CD4-positive, alpha-beta T cell (primary cell): ENCODE measurements at places on chromosomes 5 and 9. TPM values are rescaled to one million over a fixed set of nuclear protein-coding genes. Genes with fewer than 3 reads are reported as not detected.

GRCh38 chr5:14309199-14309598 lies 166.1 kb downstream of the TRIO start:
- H3K4me1 ChIP-seq, result no peaks in the 10 kb centered on the region
- no peak overlapping the region for H3K4me3 ChIP-seq
- no peak overlapping the region for H3K27ac ChIP-seq
- DNase-seq, result no peak
- H3K27me3 ChIP-seq, result no peaks in the 10 kb centered on the region

The GRM6 gene
- total RNA-seq, result not detected

GRCh38 chr9:16258708-16259107 lies 611.8 kb downstream of the BNC2 start:
- H3K4me1 ChIP-seq, result no peaks in the 10 kb centered on the region
- no peaks in the 10 kb centered on the region for H3K27me3 ChIP-seq
- no peaks in the 10 kb centered on the region for H3K36me3 ChIP-seq

The C5orf58 gene
- not detected for total RNA-seq

GRCh38 chr9:137405677-137406081 lies 17.3 kb downstream of the EXD3 start:
- peaks cover 3% of the 10 kb centered on the region for H3K36me3 ChIP-seq
- no peak overlapping the region for H3K4me3 ChIP-seq
- H3K27me3 ChIP-seq, result peaks cover 10% of the 10 kb centered on the region
- H3K27ac ChIP-seq, result no peak overlapping the region

DNA sequence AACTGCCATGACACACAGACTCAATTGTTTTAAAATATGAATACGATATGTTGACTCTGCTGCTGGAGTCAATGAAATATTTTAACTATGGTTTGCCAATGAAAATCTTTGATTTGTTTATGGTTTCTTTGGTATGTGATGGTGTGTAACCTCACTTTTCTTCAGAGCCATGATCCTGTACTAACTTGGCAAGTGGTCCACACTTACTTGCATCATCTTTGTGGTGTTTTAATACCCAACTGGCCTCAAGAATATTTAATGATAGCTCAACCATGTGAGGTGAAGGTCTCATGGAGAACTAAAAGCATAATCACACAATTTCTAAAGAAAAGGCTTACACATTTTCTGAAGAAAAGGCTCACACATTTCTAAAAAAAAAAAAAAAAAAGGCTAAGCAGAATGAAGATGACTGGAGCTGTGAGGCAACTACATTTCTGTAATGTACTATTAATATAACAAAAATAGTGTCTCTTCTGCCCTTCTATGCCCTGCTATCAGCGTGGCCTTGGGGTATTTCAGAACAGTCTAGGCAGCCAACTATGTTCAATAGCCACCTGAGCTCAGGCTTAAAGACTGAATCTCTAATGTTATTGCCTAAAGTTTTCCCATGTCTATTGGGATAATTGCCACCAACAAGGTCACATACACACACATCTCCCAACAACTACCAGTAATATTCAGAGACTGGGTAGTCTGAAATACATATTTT lies 395.0 kb downstream of the MLLT3 start:
- H3K27me3 ChIP-seq, result no peaks in the 10 kb centered on the region
- no peaks in the 10 kb centered on the region for H3K36me3 ChIP-seq
- H3K4me1 ChIP-seq, result peaks cover 3% of the 10 kb centered on the region
- H3K4me3 ChIP-seq, result no peak overlapping the region

The F2RL2 gene
- not detected for total RNA-seq

GRCh38 chr5:150303070-150303615 lies 438 bp upstream of the ARSI start:
- no peaks in the 10 kb centered on the region for H3K36me3 ChIP-seq
- H3K27me3 ChIP-seq, result peaks cover 29% of the 10 kb centered on the region
- no peaks in the 10 kb centered on the region for H3K4me1 ChIP-seq
- DNase-seq, result no peak

The SV2C gene
- 0.08 TPM for total RNA-seq

DNA sequence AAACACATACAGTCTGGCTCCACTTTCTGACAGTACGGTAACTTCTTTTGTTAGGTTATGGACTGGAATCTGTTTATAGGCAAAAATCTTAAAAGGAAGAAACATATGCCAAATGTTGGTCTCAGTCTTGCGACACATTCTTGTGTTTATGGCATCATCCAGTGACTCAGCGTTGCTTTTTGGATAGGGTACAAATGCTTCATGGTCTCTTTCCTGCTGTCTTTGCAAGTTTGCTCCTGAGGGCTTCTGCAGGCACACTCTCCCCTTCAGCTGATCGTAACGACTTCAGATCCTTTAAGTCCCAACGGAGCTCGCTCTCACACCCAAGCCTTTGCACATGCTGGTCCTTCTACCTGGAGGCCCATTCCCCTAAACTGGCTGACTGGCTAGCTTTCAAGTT lies 23.6 kb upstream of the TNFSF8 start:
- DNase-seq, result no peak
- H3K27me3 ChIP-seq, result no peaks in the 10 kb centered on the region
- H3K36me3 ChIP-seq, result no peaks in the 10 kb centered on the region
- H3K4me3 ChIP-seq, result no peak overlapping the region

The BSPRY gene
- not detected for total RNA-seq

DNA sequence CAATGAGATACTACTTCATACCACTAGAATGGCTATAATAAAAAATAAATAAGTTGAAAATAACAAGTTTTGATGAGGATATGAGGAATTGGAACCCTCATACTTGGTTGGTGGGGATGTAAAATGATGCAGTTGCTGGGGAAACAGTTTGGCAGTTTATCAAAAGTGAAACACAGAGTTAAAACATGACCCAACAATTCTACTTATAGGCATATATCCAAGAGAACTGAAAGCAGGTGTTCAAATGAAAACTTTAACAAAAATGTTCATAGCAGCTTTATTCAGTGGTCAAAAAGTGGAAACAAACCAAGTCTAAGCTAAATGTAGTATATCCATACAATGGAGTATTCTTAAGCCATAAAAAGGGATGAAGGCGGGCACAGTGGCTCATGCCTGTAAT lies 13.1 kb upstream of the LHFPL2 start:
- no peaks in the 10 kb centered on the region for H3K4me1 ChIP-seq
- H3K36me3 ChIP-seq, result no peaks in the 10 kb centered on the region
- DNase-seq, result no peak
- no peak overlapping the region for H3K27ac ChIP-seq
